ENCODE measurements at places on chromosomes 5 and 9.
A peak's percentile ranks its signal among the peaks of the same experiment; 100 is the strongest.

- no peak for DNase-seq
Measured at GRCh38 chr9:7287986-7288385, 511.6 kb downstream of the DMAC1 start.

DNA sequence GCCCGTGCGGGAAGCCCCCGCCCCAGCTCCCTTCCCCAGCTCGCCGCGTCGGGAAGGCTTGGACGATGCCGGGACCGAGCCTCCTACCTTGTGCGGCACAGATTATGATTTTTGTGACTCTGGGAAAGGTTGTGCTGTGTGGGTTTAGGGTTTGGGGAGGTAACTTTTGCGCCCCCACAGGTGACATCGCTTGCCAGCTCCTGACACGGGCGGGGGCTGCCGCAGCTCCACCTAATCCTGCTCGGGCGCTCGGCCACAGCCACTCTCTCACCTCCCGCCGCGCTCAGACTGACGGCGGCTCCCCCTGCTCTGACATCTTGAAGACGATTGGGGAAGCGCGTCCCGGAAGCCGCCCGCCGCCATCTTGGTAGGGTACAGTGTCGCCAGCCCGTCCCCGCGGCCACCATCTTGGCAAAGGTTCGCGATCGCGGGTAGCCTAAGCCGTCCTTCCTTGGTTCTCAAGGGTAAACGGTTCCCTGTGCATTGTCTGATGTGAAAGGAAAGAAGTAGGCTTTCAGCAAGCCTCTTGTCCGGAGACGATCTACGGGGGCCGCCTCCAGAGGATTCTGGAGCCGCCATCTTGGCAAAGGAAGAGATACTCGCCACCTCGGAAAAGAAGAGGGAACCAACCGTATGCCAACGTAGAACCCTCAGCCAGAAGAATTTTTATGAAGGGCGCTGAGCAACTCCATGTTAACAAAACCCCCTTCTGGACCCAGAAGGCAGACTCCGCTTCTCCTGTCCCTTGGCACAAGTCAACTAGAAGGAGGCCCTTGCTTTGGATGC lies 1.8 kb upstream of the NR3C1 start:
- DNase-seq: no peak

- no peak for DNase-seq
Measured at GRCh38 chr5:39555788-39556187, 131.0 kb upstream of the DAB2 start.

- peak; percentile 44 for DNase-seq
Measured at GRCh38 chr9:38380872-38381534, 11.5 kb upstream of the ALDH1B1 start.

GRCh38 chr5:142364251-142365145 lies 39.7 kb upstream of the SPRY4 start:
- no peak for DNase-seq

- no peak for DNase-seq
Measured at GRCh38 chr5:38870595-38870994, 24.8 kb downstream of the OSMR start.
